ENCODE measurements at places on chromosomes 12 and 14.

GRCh38 chr12:12503384-12504078, 59.1 kb downstream of the DUSP16 start:
- no peak for DNase-seq

GRCh38 chr12:104652910-104653309, 196.2 kb downstream of the CHST11 start:
- no peak for DNase-seq

- no peak for DNase-seq
Measured at GRCh38 chr12:92186038-92186470, 40.4 kb upstream of the BTG1 start.

DNA sequence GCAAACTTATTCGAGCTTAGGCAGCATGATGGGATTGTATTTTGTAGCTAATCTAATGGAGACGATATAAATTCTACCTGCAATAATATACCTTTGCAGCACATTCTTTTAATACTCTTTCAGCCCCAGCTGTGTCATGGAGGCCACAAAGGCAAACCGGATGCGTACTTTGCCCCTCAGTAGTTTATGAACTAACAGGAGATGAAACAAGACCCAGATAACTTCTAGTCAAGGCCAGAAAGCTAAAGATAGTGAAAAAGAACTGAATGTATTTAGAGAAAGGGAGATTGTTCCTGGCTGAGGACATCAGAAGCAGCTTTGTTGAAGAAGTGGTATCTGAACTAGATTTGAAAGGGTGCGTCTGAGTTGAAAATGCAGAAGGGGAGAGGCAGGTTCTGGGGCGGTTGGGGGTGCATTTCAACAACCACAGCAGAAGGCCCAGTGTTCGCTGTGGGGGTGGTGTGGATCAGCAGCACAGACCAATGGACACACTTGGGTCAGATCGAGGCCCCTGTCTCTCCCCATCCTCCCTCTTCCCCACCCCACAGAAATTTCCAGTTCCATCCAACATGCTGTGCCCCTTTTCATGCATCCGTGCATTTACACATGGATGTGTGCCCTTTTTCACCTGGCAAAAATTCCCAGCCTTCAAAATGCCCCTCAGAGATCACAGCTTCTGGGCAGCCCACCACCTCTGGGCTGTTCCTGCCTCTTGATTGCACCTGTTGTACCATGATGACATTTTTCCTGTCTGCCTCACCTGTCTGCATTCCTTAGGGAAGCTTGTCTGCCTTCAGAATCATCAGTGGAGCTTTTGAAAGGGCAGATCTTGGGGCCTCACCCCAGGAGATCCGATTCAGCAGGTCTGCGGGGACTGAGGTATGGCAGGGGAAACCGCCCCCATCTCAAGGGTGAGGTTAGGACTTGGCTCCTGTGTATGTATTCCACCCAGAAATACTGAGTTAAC, 2.2 kb downstream of the ZNF839 start:
- DNase-seq = no peak

DNA sequence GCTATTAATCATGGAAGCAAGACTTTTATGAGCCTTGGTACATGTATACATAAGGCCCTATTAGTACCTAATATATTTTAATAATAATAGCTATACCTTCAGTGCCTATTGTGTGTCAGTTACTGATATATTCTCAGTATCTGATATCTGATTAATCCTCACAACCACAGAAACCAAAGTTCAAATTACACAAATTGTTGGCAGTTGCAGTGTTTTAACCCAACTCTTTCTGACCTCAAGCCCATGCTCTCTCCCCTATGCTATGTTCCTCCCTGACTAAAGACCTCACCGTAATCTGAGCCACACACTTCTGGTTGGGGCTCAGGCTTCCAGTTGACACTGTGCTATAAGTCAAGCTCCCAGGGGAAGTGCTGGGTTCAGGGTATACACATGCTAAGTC, 214.4 kb downstream of the SPTSSA start:
- no peak for DNase-seq

- DNase-seq = no peak
Measured at GRCh38 chr12:23831739-23832138, 117.7 kb downstream of the SOX5 start.

DNA sequence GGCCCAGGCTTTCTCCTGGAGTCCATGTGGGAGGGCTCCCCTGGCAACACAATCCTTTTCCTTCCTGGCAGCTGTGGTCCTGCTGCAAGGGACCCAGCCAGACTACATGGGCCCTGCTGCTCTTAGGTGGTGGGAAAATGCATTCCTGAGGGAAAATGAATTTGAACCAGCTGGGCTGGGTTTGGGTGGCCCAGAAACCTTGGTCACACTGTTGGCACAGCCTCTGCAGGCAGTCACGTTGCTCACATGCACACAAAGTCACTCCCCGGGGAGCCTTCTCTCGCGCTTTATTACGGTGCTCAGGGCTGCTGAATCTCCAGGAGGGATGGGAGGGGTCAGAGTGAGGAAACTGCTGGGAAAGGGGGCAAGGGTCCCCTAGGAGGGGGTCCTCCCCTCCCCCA, 17.2 kb downstream of the PLEKHG3 start:
- DNase-seq = no peak

- DNase-seq = no peak
Measured at GRCh38 chr12:100868487-100868886, 73.9 kb downstream of the ANO4 start.

- no peak for DNase-seq
Measured at GRCh38 chr14:22381766-22382165, 207.3 kb downstream of the DAD1 start.

GRCh38 chr14:24409192-24409591, 10.4 kb downstream of the NYNRIN start:
- no peak for DNase-seq

- DNase-seq = no peak
Measured at GRCh38 chr12:84159260-84159659, 753.3 kb downstream of the SLC6A15 start.

- no peak for DNase-seq
Measured at GRCh38 chr12:58387199-58387598, 445.8 kb downstream of the ATP23 start.

DNA sequence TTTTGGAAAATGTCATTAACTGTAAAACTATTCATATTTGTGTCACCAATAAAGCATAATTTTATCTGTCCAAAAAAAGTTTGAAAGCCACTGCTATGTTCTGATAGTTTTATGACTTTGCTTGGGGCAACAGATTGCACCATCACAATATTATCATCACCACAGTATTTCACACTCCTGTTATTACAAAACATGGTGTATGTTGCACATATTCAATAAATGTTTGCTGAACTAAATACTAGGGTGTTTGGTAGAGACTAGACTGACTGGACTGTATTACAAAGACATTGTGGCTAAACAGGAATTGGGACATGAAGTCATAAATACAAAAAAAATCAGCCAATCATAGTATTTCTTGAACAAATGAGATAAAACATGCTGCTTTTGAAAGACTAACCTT, 55.1 kb downstream of the PAWR start:
- DNase-seq = no peak

- no peak for DNase-seq
Measured at GRCh38 chr12:66607147-66607546, 71.7 kb downstream of the GRIP1 start.

GRCh38 chr14:83548061-83548839, 1981.7 kb upstream of the FLRT2 start:
- DNase-seq = no peak
